ENCODE measurements at places on chromosomes 7 and 10.

GRCh38 chr7:151452680-151453325 lies 12.9 kb upstream of the CRYGN start:
- DNase-seq = no peak

DNA sequence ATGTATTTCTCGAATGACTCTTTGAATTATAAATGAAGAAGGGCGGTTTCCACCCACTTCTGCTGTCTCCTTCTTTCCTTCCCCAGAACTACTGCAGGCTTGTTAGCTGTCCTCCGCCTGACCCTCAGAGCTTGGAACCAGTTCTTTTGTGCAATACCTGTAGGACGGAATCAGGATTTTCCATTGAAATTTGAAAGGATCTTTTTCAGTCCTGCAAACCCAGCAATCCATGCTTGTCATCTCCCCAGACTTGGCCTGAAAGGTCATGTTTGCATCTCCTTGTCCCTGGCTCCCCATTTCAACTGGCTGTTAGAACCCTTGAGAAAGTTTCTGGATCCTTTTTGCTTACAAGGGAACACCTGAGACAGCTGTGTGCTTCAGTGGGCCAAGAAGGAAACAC lies 47.5 kb downstream of the PLCE1 start:
- DNase-seq = no peak

GRCh38 chr7:113321201-113321600 lies 202.8 kb upstream of the SMIM30 start:
- no peak for DNase-seq

GRCh38 chr10:129030996-129031843 lies 435.8 kb upstream of the MGMT start:
- DNase-seq = peak; percentile 12

- no peak for DNase-seq
Observed at GRCh38 chr10:129962031-129962871, 1.8 kb downstream of the EBF3 start.

GRCh38 chr10:58943256-58943890 lies 233.1 kb upstream of the PHYHIPL start:
- DNase-seq = no peak

DNA sequence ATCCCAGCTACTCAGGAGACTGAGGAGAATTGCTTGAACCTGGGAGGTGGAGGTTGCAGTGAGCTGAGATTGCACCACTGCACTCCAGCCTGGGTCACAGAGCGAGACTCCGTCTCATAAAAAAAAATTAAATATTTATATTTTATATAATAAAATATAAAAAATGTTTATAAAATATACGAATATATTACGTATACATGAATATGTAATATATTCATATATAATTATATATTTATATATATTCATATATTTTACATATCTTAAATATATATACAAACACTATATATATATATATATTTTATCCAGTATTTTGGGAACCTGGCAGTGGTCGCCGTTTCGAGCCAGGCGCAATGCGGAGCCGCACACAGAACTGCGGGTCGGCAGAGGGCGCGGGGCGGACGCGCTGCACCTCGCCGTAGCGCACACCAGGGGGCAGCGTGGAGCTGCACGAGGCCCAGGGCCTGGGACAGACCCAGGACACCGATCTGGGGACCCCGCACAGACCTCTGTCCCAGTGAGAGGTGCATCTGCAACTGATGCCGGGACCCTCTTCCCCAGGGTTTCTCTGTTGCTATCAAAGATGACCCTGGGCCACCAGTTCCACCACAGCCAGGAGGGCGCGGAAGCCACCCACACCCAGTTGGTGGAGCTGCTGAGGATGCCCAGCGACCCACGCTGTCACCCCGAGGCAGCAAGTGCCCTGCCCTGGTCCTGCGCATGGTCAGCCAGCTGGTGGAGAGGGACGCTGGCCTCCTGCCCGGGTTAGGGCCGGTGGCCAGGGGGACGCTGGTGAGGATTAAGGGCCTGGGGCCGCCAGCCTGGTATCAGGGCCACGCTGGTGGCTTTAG lies 22.7 kb downstream of the AP5Z1 start:
- peak; percentile 56 for DNase-seq

DNA sequence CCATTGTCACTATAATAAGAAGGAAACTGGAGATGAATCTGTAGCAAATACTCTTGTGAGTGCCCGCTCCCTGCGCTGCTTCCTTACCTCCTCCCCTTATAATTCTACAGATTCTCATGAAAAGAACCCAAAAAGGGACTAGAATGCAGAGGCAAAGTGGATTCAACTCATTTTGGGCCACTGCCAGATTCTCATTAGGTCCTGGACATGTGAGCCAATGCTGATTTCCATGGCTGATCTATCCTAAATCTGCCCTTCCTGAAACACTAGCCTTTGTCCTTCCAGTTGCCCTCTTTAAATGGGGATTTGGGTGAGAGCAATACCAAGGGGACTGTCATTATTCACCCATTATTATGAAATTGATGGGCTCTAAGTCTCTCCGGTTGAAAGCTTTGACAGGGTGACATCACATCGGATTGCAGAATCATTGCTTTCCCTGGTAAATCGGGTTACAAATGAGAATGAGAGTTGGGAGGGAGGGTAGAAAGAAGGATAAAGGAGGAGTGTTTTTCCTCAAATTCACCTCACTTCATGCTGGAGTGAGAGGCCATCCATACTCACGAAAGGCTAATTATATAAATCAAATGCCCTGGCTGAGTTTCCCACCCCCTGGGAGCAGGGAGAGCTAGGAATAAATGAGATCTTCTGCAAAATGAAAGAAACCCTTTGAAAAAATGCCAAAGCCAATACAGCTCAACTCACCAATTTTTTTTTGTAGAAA lies 37.5 kb downstream of the PTN start:
- no peak for DNase-seq

DNA sequence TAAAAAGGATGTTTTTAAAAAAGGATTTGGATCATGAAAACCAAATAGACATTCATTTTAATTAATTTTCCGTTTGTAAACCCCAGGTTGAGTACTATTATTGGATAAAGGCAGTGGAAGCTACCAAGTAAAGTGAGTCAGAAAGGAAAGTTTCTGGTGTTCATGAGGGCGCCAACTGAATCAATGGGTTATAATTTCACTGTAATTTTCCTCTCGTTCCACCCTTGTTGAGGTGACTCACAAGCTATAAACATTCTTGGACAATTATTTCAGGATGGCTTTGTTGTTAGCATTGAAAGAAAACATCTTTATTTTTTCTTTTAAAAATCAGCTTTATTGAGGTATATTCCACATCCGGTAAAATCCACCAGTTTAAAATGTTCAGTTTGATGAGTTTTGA lies 5.1 kb upstream of the FAM133B start:
- no peak for DNase-seq

GRCh38 chr7:118305671-118306070 lies 81.2 kb downstream of the ANKRD7 start:
- DNase-seq = no peak

DNA sequence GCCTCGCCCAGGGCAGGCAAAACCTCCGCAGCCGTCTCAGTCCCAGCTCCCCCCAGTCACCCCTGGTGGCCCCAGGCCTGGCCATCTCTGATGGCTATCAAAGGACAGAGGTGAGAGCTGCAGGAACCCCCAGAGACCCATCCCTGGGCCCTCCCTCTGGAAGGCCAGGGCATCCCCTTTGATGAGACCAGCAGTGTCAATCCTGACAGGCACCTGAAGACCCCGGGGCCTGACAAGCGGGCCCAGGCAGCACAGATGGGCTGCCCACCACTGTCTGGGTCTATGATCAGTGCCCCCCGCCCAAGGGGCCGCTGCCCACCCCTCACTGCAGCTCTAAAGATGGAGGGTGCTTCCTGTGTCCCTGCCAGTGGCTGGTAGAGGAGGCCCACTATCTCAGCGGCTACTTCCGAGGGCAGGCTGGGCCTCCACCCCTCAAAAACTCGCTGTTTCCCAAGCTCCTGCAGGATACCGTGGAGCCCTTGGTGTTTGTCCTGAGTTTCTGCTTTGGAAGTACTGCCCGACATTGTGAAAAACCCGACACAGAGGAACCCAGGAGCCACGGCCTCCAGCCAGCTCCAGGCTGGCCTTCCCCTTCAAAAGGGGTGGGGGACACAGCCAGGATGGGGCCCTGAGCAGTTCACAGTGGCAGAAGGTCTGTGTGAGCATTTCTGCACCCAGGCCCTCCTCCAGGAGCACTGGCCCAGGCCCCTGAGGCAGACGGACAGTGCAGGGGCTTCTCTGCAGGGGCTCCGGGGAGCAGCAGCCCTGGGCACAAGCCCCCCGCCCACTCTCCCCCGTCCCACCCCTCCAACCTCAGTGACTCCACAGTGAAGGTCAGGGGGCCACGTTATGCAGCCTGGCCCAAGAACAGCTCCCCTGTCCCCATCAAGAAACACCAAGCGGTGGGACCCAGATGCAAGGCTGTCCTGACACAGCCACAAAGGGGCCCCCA lies 99.2 kb downstream of the PDGFA start:
- no peak for DNase-seq

- DNase-seq = peak; percentile 8
Observed at GRCh38 chr7:87627634-87627994, 584 bp upstream of the RUNDC3B start.

GRCh38 chr7:75762350-75762917 lies 9.6 kb downstream of the CCL26 start:
- DNase-seq = no peak

GRCh38 chr10:121605708-121606107 lies 7.5 kb upstream of the FGFR2 start:
- DNase-seq = no peak

- DNase-seq = no peak
Observed at GRCh38 chr10:18216482-18216881, 76.3 kb downstream of the CACNB2 start.

- no peak for DNase-seq
Observed at GRCh38 chr10:100928039-100928438, 15.3 kb downstream of the SLF2 start.

- DNase-seq = no peak
Observed at GRCh38 chr7:18345641-18346234, 149.8 kb upstream of the HDAC9 start.

GRCh38 chr7:80127412-80128160 lies 7.0 kb upstream of the GNAI1 start:
- no peak for DNase-seq

DNA sequence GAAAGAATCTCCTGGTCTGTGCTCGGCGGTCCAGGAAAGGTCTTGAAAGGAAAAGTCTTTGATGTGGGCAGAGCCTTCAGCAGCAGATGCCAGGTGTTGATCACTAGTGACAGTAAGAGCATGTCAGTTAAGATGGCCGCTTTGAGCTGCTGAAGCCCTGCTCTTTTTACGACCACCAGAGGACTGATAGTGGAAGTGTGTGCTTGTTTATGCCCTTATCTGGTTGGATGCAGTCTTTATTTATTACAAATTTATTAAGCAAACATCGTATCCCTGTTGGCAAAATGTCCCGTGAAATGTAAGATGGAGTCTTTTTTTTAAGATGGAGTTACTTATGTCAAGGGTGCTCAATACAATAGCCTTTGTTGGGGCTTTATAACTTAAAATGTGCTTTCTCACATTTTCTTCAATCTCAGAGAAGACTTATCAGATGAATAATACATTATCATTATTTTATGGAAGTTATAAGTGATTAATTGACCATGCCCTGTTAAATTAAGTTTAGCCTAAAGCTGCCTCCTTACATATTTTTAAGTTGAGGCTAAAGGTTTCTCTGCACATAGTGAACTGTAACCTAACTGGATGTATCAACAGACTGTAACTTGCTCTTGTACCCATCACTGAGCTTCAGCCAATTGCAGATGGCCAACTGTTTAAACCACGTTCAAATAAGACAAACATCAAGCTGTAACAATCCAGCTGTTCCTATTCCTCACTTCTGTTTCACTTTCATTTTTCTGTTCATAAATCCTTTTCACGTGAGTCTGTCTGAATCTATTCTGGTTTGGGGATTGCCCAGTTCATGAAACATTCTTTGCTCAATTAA lies 97.4 kb upstream of the PIK3CG start:
- DNase-seq = no peak

- DNase-seq = no peak
Observed at GRCh38 chr10:103473261-103473671, 5.8 kb downstream of the CALHM3 start.

GRCh38 chr7:151920488-151920887 lies 35.8 kb upstream of the GALNTL5 start:
- no peak for DNase-seq

GRCh38 chr7:146826329-146826728 lies 709.7 kb downstream of the CNTNAP2 start:
- no peak for DNase-seq

GRCh38 chr10:103197174-103197573 lies 4.1 kb upstream of the NT5C2 start:
- DNase-seq = no peak

DNA sequence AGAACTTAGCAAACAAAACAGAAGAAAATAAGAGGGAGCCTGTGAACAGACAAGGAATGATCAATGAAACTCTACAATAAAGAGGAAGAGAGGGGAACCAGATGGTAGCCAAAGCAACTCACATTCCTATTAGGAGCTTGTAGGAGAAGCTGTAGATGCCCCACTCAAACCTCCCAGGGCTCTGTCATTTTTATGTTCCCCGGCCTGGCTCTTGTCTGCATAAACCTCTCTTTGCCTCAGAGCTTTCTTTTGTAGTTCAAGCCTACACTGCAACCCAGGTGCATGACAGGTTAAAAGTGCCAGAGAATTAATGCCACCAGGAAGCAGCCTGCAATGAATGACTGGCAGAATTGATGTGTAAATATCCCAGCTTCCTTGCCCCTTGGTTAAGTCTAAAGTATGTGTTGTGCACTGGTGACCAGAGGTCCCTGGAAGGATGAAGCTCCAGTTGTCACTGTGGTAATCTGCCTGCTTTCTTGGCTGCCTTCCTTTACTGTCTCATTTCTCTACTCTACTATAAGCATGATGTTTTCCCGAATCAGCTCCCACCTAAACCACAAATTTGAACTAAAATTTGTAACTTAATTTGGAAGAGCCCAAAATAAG lies 40.4 kb downstream of the HDAC9 start:
- DNase-seq = no peak

DNA sequence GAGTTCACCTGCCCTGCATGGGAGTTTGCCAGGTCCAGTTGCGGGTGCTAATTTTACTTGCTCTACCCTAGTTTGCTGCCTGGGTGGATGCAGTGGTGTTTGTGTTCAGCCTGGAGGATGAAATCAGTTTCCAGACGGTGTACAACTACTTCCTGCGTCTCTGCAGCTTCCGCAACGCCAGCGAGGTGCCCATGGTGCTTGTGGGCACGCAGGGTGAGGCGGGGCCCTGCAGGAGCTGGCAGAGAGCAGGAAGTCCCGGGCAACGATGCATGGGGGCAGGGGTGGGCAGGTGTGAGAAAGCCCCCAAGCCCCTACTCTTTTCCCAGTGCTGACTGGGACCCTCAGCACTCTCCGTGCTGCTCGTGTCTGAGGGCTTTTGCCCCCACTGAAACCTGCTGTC lies 31.3 kb downstream of the AGAP3 start:
- peak; percentile 38 for DNase-seq

DNA sequence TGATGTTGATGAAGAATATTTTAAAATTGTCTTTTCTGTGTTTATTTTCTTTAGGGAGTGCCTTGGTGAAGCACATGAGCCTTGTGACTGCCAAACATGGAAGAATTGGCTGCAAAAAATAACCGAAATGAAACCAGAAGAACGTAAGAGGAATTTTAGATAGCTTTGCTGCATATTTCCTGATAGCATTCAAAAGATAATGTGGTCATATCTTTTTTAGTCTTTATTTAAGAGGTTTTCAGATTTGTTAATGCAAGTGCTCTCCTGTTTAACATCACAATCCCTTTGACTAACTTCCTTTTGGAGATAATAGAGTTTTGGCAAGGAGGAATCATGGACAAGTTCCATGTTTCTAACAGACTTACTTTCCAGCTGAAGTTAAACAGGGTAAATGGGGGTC lies 85.2 kb upstream of the GATAD1 start:
- no peak for DNase-seq
